ENCODE measurements at places on chromosomes 2 and 18. TPM values are rescaled to one million over a fixed set of nuclear protein-coding genes. Genes with fewer than 3 reads are reported as not detected.

DNA sequence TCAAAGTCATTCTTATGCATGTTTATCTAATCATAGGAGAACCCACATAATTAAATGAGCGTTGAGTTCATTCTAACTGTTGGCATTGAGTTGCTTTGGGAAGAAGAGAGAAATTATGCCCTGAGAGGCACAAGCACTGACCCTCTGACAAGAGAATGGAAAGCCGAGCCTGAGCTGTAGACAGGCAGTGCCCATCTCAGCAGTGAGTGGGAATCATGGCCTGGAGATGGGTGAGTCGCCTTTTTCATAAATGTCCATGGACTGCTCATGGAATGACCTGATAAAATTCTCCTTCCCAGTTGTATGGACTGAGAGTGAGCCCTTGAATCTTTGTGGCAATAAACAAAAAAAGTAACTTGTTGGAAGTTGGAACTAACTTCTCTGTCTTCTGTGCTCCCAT is 21.4 kb upstream of the MYO3B start:
- DNase-seq = no peak

TMEM182 gene
- 3.7 TPM for total RNA-seq

- no peak for DNase-seq
Observed at GRCh38 chr2:166651991-166652390, 157.9 kb upstream of the SCN7A start.

DNA sequence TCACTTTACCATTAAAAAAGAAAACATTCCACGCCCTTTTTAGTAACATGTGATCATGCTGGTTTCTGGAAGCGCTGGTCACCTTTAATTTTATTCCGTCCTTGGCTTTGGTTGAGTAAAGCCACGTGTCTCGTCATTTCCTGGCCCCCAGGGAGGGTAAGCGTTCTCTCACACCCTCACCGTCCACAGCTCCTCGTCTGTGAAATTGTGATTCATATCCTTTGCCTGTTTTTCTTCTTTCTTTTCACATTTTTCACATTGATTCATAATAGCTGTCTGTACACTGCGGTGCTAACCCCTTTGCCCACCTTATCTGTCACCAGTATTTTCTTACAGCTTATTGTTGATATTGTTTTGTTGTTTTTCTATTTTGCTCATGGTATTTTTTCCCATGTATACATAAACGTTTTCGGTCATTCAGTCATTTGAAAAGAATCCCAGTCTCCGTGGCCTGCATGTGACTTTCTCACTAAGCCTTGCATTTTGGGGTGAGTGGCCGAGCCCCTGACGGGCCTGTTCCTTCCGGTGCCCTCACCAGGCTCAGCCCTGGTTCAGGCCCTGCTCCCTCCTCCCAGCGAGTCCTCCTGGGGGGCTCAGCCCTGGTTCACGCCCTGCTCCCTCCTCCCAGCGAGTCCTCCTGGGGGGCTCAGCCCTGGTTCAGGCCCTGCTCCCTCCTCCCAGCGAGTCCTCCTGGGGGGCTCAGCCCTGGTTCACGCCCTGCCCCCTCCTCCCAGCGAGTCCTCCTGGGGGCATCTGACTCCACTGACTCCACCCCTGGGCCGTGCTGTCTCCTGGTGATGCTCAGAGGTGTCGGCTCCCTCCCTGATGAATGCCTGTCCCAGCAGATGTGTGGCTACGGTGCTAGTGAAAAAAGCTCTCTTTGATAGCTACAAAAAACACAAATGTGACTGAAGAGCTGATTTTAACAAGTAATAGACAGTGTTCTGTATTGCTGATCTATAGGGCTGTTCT is 249.7 kb upstream of the PXDN start:
- DNase-seq = no peak

GRCh38 chr18:11689669-11690565 is 853 bp downstream of the GNAL start:
- peak; percentile 16 for DNase-seq

DNA sequence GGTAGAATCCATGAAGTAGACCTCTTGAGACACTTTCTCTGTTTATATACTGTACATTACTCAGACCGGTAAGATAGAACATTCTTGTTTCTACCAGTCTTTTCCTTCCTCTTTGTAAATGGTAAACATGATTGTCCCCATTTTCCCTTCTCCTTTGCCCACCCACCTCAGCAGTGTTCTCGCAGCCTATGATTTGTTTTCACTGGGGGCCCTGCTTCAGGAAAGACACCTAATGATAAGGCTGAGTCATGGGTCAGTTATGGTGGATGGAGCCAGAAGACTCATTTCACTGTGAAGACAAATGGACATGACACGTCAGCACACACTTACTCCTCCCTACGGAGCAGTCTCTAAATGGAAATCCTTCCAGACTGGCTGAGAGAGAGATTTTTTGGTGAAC is 23.7 kb downstream of the CENPO start:
- no peak for DNase-seq

GRCh38 chr18:59139291-59139614 is 431 bp upstream of the SEC11C start:
- DNase-seq = peak; percentile 89

DNA sequence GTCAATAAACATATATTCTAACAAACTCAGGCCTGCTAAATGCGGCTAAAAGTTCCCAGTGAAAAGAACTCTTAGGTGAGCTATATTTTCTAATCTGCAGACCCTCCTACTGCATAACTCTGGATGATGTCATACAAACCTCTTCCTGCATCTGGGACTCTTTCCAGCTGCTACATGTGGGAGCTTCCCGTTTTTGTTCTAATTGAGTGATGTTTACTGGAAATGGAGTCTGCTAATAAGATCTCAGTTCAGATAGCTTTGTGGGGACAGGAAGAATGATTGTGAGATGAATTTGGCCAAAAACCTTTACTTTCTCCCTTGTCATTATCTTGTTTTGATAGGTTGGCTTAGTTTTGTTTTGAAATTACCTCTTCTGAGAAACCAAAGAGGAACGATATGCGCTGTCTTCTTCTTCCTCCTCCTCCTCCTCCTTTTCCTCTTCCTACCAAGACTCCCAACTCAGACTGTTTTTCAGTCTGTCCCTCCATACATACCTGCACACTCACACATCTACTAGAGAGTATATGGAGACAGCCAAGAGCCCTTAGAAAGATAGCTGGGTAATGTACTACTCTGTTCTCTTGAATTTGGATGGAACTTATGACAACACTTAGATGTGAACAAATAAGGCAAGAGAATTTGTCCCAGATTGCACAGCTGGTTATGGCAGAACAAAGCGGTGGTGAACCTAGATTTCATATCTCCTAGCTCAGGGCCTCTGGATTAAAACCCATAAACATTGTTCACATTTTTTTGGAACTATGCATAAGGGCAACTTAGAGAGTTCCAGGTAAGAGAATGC is 39.8 kb upstream of the AAK1 start:
- DNase-seq = no peak

DNA sequence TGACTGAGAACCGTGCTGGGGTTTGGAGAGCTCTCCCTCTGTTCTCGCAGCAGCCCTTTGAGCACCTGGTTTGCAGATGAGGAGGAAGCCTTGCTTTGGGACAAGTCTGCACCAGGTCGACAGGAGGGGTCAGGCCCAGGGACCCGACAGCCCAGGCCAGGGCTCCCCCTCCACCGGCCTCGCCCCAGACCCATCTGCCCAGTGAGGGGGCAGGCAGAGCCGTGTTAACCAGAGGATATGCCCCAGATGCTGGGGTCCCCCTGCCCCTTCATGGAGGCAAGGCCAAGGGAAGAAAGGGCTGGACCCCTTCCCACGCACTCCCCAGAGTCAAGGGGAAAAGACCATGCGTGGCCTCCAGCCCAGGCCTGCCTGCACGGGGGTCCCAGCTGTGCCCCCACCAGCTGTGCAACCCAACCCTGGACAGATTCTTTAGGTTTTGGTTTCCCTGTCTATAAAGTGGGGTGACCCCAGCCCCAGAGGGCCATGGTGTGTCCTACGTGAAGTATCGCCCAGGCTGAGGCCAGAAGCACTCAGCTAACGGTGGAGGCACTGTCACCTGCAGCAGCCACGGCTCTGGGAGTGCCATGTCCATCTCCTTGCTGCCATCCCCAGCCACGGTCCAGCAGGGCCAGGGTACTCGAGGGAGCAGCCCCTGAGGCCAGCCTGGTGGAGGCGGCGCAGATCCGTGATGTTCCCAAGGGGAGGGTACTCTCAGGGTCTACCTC is 4.8 kb upstream of the SNED1 start:
- no peak for DNase-seq

DNA sequence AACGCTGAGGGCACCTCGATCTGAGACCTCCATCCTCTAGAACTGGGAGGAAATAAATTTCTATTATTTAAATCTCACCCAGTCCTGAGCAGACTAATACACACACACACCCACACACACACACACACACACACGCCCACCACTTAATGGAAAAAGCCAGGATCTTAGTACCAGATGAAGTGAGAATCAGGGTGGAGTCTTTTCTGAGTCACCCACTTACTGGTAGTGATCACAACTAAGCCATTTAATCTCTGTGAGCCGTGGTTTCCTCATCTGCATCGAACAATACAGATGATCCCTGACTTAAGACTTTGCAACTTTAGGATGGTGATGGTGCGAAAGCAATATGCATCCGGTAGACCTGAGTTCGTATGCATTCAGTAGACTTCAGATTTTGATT is 18.6 kb downstream of the THNSL2 start:
- DNase-seq = no peak

DNA sequence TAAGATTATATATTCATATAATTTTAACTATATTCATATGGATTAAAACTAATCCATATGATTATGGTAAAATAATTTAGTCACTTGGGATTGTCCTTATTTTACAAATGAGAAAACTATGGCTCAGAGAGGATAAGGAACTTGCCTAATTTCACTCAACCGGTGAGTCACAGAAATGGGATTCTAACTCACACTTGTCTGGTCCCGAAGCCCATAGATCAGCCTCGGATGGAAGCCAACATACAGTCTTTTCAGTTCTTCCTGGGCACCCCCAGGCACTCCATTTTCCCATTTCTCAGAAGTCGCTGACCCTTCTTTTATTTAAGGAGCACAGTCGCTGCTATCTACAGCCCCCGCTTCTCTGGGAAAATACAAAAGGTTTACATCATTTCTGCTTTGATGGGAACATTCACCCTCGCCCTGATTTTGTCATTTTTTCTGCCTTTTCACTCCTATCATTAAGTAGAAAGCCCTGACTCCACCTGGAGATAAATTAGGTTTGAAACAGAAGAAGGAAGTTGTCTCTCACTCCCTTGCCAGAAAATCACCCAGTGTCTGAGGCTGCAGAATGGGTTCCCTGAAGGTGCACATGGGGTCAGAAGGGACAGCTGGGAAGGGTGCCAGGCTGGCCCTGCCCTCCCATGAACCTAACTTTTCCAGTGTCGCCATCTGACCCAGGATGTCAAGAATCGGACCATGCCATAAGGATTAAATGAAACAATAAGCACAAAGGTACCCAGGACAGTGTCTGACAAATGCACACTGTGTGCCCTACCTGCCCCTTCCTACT is 36.6 kb downstream of the CYP1B1 start:
- no peak for DNase-seq

GRCh38 chr2:26864226-26864625 is 16.3 kb downstream of the DPYSL5 start:
- no peak for DNase-seq

RUFY4 gene
- not detected for total RNA-seq

DNA sequence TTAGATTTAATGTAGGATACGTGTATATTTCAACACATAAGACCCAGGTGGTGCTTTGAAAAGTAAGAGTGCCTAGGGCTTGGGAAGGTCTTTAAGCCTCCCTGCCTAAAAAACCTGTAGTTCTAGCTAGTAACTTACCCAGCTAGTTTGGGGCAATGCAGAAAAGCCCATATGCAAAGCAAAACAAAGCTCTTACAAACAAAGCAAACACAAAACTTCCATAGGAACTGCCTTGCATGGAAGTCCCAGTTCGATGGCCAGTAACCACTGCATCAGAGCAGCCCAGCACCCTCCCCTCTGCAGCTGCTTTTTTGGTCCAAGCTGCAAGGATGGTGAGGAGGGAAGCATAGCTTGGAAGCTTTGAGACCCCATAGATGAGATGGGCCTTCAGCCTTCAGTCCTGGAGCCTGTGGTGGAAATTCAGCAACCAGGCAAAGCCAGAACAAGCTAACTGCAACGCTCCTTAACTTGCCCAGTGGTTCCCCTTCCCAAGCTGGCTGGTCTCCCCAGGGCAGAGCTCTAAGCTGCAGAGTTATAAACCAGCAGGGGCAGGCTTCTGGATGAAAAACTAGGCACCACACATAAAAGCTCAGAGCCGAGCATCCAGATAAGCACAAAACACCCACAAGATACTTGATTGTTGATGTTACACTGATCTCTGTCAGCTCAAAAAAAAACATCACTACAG is 16.2 kb downstream of the C2orf76 start:
- peak; percentile 57 for DNase-seq

GRCh38 chr2:236947294-236947693 is 138.4 kb upstream of the COPS8 start:
- DNase-seq = no peak

GRCh38 chr2:190877436-190877835 is 3.2 kb upstream of the GLS start:
- DNase-seq = no peak

- DNase-seq = peak; percentile 47
Observed at GRCh38 chr2:151826737-151827157, 1.5 kb downstream of the ARL5A start.

LIMS4 gene
- total RNA-seq = 0.57 TPM

- DNase-seq = no peak
Observed at GRCh38 chr2:132668189-132668823, 1.7 kb downstream of the LYPD1 start.

IL1A gene
- not detected for total RNA-seq

DNA sequence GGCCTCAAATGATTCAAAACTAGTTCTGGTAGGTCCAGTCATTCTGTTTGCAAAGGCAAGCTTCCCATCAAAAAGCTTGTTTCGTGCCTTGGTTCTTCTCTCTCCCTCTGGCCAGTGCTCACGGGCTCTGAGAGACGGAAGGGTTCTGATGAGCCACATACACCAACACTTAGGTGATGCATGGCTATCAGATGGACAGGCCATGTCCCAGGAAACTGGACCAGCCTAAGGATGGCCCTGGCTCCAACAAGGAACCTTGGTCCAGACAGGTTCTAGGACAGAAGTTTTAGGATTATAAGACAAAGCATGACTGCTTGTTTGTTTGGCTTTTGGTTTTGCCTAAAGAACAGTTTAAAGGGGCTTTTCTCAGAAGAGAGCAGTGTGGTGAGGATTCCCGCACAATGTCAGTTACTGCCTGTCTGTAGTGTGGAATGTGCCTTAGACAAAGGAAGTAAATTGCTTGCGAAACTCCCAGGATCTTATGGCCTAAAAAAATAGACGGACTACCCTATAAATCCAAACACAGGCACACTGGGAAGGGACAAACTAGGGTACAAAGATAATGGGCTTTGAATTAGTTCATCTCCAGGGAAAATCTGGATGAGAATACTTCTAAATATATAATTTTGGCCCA is 10.3 kb downstream of the CYP1B1 start:
- DNase-seq = no peak

CDK5R2 gene
- 0.63 TPM for total RNA-seq

ACVR1C gene
- total RNA-seq = not detected
